Regular cardiac myocyte (primary cell): ENCODE measurements at places on chromosomes 1 and 21. TPM values are rescaled to one million over a fixed set of nuclear protein-coding genes. Genes with fewer than 3 reads are reported as not detected.

Gene KIF17
- 1.3 and 5.1 TPM in 2 replicates for total RNA-seq

Gene SLC25A34
- 0.28 and 0.38 TPM in 2 replicates for total RNA-seq

Gene TMEM125
- total RNA-seq, result under 0.01 TPM in 1 of 2 replicates, not detected in the other

Gene LPAR3
- total RNA-seq, result 0.19 and 2.0 TPM in 2 replicates

Gene LCA5L
- 1.4 and 1.5 TPM in 2 replicates for total RNA-seq

Gene TTC22
- not detected in 2 replicates for total RNA-seq

Gene NT5C1A
- not detected in 2 replicates for total RNA-seq

Gene CYP4B1
- total RNA-seq, result 0.28 TPM in 1 of 2 replicates, not detected in the other

Gene SAMD11
- 4.5 and 5.8 TPM in 2 replicates for total RNA-seq

Gene FCGR1A
- 0.19 TPM in 1 of 2 replicates, not detected in the other for total RNA-seq

Gene FNDC5
- total RNA-seq, result 0.38 and 0.85 TPM in 2 replicates

Gene LRRC38
- 0.28 and 0.77 TPM in 2 replicates for total RNA-seq

Gene CD5L
- not detected in 2 replicates for total RNA-seq

Gene EPHA10
- under 0.01 TPM in 1 of 2 replicates, not detected in the other for total RNA-seq

Gene MIXL1
- total RNA-seq, result not detected in 2 replicates

Gene PDE9A
- total RNA-seq, result 1.3 and 2.0 TPM in 2 replicates

Gene AADACL4
- total RNA-seq, result under 0.01 TPM in 1 of 2 replicates, not detected in the other

Gene SPRR2A
- not detected in 2 replicates for total RNA-seq

Gene SUCO
- 42.0 and 44.5 TPM in 2 replicates for total RNA-seq

Gene S100B
- 0.28 TPM in 1 of 2 replicates, not detected in the other for total RNA-seq

Gene BCAS2
- total RNA-seq, result 62.3 and 62.7 TPM in 2 replicates

Gene COPA
- 333 and 382 TPM in 2 replicates for total RNA-seq

Gene IL19
- total RNA-seq, result 0.28 TPM in 1 of 2 replicates, not detected in the other

Gene WDR64
- not detected in 2 replicates for total RNA-seq

Gene DUSP23
- total RNA-seq, result 15.1 and 15.8 TPM in 2 replicates

Gene CFHR1
- 0.19 and 0.56 TPM in 2 replicates for total RNA-seq

Gene HCRTR1
- total RNA-seq, result under 0.01 TPM in 1 of 2 replicates, not detected in the other

Gene RHOU
- total RNA-seq, result under 0.01 and 1.1 TPM in 2 replicates

Gene UBL4B
- total RNA-seq, result not detected in 2 replicates

Gene NCMAP
- not detected in 2 replicates for total RNA-seq

Gene EVA1C
- 16.5 and 21.1 TPM in 2 replicates for total RNA-seq

Gene NBPF6
- total RNA-seq, result not detected in 2 replicates

Gene TMPRSS2
- not detected in 2 replicates for total RNA-seq

Gene SFN
- total RNA-seq, result 0.56 and 2.7 TPM in 2 replicates

Gene AZIN2
- 2.5 and 13.2 TPM in 2 replicates for total RNA-seq

Gene DNAH14
- total RNA-seq, result 8.5 and 10.2 TPM in 2 replicates

Gene S100A8
- total RNA-seq, result not detected in 2 replicates

Gene OLIG2
- total RNA-seq, result not detected in 2 replicates

Gene SPOCD1
- total RNA-seq, result 32.8 and 44.0 TPM in 2 replicates

Gene CELA3A
- total RNA-seq, result not detected in 2 replicates
